Stimulated activated CD4-positive, alpha-beta T cell treated with anti-CD3 and anti-CD28 coated beads, Interleukin-4, amount 100 ng/mL, for 48 hours (primary cell): ENCODE measurements at places on chromosomes 3 and 15.

GRCh38 chr3:31305340-31305739 is 227.4 kb upstream of the STT3B start:
- DNase-seq = no peak

DNA sequence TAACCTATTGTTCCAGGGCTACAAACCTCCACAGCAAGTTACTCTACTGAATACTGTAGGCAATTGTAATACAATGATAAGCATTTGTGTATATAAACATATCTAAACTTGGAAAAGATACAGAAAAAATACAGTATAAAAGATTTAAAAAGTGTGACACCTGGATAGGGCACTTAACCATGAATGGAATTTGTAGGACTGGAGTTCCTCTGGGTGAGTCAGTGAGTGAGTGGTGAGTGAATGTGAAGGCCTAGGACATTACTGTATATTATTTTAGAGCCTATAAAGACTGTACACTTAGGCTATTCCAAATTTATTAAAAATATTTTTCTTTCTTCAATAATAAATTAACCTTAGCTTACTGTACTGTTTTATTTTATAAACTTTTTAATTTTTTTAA is 38.4 kb upstream of the SLC25A36 start:
- no peak for DNase-seq

- no peak for DNase-seq
These were observed 446.0 kb upstream of the EPHA3 start for GRCh38 chr3:88661433-88661824.

- no peak for DNase-seq
These were observed 40.5 kb downstream of the SLC12A6 start for GRCh38 chr15:34297059-34297458.

GRCh38 chr15:64502151-64502550 is 41.8 kb downstream of the ZNF609 start:
- no peak for DNase-seq

GRCh38 chr3:118501152-118501551 is 533.5 kb downstream of the IGSF11 start:
- DNase-seq = no peak

DNA sequence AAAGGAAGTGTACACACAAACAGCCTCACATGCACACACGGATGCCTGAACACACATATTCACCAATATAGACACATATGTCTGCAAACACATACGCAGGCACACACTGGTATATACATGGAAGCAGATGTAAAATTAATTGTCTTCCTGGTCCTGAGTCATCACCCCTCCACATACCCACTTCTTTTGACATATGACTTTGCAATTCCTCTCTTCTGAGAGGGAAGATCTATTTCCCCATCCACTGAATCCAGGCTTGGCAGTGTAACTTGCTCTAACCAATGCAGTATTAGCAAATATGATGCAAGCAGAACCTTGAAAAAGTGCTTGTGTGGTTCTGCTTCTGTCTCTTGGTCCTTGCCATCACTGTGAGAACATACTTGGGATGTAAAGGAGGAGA is 76.8 kb upstream of the HRH1 start:
- DNase-seq = no peak
